NCI-H1105 treated with DMSO at 0.1 percent for 48 hours (cell line): ENCODE measurements at places on chromosomes 11 and 22.
A peak's percentile ranks its signal among the peaks of the same experiment; 100 is the strongest.

DNA sequence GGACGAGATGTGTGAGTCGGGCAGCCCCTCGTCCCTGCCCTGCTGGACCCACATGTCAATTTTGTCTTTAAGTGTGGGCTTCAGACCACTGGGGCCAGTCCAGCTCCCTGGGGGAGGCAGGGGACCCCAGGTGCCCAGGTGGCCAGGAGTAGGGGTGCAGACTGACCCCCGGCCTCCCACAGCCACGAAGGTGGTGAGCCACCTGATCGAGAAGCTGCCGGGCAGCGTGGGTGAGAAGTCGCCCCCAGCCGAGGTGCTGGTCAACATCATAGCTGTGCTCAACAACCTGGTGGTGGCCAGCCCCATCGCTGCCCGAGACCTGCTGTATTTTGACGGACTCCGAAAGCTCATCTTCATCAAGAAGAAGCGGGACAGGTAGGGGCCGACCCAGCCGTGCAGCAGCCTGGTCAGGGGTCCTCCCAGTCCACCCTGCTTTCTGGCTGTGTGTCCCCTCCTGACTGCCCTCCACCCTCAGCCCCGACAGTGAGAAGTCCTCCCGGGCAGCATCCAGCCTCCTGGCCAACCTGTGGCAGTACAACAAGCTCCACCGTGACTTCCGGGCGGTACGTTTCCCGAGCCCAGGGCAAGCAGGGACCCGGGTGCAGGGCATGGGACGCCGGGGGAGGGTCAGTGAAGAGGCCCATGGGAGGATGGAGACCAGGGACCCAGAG, 9.9 kb downstream of the PKP3 start:
- DNase-seq, result no peak

- peak; percentile 41 for DNase-seq
These were observed 270.9 kb downstream of the FAM181B start for GRCh38 chr11:82462608-82463242.

- no peak for DNase-seq
These were observed 268.8 kb downstream of the DDX10 start for GRCh38 chr11:108933630-108934029.

GRCh38 chr22:40023341-40023841, 28.6 kb downstream of the FAM83F start:
- peak; percentile 45 for DNase-seq

DNA sequence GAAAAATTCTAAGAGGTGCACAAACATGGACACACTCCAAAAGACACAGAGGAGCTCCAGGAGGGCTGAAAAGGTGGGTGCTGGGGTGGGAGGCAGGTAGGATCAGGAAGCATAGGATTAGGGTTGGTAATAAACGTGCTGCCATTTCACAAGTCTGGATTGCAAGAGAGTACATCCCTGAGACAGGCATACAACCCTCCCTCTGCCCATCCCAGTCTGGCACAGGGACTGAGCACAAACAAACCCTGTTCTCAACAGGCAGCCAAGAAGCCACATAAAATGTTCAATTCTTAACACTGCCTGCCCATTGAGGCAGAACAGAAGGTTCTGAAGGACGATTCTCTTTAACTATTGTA, 18.5 kb downstream of the SLC35F2 start:
- no peak for DNase-seq

- no peak for DNase-seq
These were observed 19.8 kb upstream of the RAPSN start for GRCh38 chr11:47468598-47469214.

DNA sequence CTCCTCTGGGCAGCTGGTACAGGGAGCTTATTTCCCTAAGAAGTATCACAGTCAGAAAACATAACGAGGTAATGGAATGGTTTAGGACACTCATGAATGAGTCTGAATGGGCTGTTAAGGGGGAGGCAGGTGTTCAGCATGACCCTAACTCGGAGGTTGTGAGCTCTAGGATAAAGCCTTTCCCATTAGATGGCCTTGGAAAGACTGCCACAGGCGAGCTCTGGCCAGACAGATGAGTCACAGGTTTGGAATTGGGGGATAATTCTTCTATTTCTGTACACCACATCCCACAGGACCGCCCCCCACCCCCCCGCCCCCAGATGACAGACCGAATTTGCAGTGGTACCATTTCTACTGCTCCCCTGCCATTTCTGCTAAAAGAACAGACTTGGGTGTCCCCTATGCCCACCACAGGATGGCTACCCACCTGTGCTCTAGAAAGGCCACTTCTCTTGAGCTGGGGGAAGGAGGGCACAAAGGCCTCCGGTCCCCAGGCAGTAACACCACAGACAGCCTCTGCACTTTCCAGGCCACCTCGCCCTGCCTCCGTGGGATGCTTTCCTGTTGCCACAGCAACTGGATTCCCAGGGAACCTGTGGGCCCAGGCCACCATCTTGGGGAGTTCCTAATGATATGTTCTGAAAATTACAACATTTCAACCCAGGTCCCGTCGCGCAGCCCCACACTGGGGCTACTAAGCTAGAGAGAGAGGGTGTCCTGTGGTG, 76.7 kb downstream of the TRIM29 start:
- peak; percentile 36 for DNase-seq

- DNase-seq, result no peak
These were observed 61.4 kb upstream of the BMAL1 start for GRCh38 chr11:13216019-13216710.

GRCh38 chr22:30870451-30871345, 97.9 kb downstream of the MORC2 start:
- DNase-seq, result no peak

GRCh38 chr11:57566005-57566904, 1.2 kb downstream of the UBE2L6 start:
- no peak for DNase-seq

GRCh38 chr22:43128928-43129424, 14.2 kb downstream of the MCAT start:
- peak; percentile 80 for DNase-seq
